ENCODE measurements at places on chromosomes 12 and 14. TPM values are rescaled to one million over a fixed set of nuclear protein-coding genes. Genes with fewer than 3 reads are reported as not detected.
A peak's percentile ranks its signal among the peaks of the same experiment; 100 is the strongest.

ANKS1B gene
- 22.2 TPM for total RNA-seq

KLHL33 gene
- 0.27 TPM for total RNA-seq

GRCh38 chr12:130076752-130077151, 85.5 kb upstream of the FZD10 start:
- DNase-seq: no peak

- peak; percentile 81 for DNase-seq
Observed at GRCh38 chr12:57461276-57461916, 1.8 kb downstream of the GLI1 start.

DNA sequence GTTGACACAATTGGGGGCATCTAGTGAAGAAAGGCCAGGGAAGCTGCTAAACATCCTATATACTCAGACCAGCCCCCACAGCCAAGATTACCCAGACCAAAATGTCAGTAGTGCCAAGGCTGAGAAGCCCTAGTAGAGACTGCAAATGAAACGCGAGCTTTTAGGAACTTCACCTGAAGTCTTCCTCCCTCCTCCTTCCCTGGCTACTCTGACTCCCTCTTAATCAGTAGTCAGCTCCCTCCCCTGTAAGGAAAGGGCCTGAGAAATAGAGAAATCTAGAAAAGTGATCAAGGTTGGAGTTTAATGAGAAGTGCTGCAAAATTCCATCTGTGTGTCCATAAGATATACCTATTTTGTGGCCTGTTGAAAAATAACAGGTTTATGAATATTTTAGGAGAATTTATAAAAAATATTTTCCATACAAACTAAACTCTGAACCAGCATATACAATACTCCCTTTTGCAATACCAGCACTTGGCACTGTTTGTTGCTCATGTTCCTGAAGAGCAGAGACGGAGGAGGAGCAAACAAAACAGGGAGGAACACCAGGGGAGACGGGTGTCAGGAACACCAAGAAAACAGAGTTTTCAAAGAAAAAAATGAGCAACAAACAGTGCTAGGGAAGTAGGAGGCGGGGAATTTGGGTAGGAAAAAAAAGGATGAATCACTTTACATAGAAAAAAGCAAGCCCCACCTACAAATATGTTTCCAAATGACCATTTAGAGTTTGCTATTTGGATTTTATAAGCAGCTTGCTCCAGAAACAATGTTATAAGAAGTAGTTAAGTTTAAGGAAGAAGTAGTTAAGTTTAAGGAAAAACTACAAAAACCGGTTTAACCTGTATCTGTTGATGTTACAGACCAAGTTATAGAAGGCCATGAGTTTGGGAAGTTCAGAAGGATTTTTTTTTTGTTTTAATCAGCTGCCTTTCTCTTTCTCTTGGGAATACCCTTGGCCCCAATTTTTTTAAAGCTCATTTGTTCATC, 282.1 kb upstream of the GRIP1 start:
- DNase-seq: no peak

- no peak for DNase-seq
Observed at GRCh38 chr12:106582249-106582591, 584 bp upstream of the RFX4 start.
